ENCODE measurements at places on chromosomes 1 and 21.

GRCh38 chr1:231286603-231287002 is 45.6 kb downstream of the GNPAT start:
- DNase-seq: no peak

GRCh38 chr21:37758982-37759381 is 157.3 kb downstream of the KCNJ6 start:
- peak; percentile 15 for DNase-seq

DNA sequence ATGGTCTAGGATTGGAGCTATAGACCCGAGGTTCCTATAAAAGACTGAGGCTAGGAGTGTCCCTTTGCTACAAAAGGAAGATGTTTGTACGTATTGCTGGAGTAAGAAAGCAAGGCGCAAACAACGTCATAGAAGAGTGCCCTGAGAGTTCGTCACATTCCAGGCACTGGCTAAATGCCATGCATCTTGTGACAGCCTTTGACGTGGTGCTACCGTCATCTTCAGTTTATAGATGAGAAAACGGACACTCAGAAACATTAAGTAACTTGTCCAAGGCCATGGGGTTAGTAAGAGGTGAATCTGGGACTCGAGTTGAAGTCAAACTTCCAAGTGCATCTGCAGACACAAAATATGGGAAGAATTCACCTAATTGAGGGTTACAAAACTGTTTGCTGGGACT is 104.2 kb upstream of the SLC45A1 start:
- no peak for DNase-seq

GRCh38 chr1:179547021-179547535 is 28.7 kb downstream of the NPHS2 start:
- no peak for DNase-seq

Data from activated CD4-positive, alpha-beta T cell treated with anti-CD3 and anti-CD28 coated beads, Interleukin-2, amount 50 U/mL, for 48 hours (primary cell).